ENCODE measurements at places on chromosomes 11 and 22.

DNA sequence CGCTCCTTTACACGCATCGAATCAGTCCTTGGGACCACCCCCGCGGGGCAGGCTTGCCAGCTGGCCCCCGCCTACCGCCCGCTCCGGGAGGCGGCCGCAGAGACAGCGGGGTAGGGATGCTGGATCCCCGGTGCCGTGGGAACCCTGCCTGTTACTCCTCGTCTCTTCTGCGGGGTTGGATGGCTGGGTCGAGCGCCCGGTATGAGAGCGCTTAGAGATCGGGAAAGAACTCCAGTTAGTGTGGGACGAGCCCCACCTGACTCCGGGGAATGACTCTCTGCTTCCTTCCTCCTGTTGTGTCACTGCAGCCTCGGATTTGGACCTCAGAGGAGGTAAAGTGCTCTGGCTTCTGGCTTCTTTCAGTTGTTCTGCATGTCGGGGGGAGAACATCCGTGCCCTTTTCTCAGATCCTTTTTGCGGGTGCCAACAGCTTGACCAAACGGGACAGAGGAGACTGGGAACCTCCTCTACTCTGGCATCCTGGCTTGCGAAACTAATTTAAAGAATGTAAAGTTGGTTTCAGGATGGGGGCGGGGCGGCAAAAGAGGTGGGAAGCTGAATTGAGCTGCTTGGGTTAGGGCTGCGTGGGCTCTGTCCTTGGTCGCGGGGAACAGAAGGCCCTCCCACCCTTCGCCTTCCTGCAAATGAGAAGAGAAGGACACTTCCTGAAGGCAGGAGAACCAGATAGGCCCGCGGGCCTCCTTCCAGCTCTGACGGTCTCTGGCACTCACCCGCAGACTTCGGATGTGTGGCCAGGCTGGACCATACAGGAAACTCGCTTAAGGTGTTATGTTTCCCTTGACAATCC, 938 bp downstream of the LAYN start:
- peak; percentile 15 for DNase-seq

GRCh38 chr11:2999464-2999998, 7.4 kb upstream of the NAP1L4 start:
- DNase-seq, result no peak

DNA sequence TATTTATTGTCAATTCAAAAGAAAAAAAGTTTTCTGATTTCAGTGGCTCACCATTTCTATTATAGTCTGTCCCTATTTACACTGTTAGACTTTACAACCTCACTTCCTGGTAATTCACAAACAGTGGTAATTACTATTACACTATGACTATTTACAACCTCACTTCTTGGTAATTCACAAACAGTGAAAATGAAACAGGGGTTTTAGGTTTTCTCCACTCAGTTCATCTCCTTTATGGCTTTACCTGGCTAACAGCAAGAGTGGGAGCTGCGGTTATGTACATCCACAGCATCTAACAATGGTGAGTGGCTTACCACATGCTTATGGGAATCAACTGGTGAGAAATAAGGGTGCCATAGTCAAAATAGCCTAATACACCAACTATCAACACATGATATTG, 166.4 kb downstream of the CASP12 start:
- no peak for DNase-seq

DNA sequence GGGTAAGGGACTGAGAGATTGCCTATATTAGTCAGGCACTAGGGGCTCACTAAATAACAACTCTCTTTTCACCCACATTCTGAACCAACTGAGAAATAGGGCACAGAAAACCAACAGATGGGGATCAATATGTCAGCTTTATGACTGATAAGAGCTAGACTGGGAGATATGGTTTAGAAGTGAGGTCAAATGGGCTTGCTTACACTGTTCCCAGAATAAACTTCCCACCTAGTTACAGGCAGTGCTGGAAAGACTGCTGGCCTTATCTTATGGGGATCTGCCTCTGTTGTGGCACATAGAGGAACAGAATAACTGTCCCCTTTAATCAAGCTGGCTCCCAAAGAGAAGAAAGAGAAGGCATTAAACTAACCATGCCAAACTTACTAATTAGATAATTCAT, 10.6 kb upstream of the RRAS2 start:
- DNase-seq, result no peak

DNA sequence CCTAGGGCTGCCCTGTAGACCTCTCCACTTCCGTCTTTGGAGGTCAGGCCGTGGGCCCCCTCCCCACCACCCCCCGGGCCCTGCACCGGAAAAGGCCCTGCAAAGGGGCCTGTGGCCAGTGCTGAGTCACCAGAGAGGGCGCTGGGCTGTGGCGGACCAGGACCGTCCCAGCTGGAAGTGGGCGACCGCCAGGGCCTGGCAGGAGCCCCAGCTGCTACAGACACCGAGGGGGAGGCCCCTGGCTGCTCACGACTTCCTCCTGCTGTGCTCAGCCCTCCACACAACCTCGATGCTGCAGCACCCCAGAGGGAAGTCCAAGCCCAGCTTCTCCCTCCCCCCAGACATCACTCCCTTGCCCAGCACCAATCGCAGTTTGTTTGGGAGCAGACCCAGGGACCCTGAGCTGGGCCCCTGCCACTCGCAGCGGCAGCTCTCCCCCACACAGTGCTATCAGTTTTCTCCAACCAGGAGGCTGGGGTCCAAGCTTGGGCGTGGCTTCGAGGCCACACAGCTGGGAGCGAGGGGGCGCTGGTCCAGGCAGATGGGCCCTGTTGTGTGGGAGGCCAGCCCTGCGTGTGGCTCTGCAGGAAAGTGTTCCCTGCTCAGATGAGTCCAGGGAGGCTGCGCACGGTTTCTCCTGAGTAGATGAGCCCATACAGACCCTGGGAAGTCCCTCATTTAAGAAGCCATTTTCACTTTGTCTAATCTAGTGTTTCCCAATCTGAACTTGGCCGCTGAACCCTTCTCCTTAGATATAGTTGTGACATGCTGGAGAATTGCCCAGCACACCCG, 5.6 kb upstream of the SH3BP1 start:
- DNase-seq, result peak; percentile 66

DNA sequence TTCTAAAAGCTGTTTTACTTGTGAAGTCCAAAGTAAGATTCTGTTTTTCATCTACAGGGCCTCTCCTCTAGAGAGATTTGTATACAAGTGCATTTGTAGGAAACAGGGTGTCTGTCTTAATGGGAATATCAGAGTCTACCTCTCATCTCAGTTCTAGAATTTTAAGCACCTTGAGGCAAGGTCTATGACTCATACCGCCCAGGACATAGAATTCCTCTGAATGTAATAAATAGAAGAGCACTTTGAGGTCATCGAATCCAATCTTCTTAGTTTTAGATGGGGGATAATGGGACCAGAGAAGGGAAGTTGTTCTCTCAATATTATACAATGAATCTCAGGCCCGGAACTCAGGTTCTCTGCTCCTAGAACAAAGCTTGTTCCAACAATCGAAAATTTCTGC, 101.8 kb upstream of the TIMP3 start:
- no peak for DNase-seq

DNA sequence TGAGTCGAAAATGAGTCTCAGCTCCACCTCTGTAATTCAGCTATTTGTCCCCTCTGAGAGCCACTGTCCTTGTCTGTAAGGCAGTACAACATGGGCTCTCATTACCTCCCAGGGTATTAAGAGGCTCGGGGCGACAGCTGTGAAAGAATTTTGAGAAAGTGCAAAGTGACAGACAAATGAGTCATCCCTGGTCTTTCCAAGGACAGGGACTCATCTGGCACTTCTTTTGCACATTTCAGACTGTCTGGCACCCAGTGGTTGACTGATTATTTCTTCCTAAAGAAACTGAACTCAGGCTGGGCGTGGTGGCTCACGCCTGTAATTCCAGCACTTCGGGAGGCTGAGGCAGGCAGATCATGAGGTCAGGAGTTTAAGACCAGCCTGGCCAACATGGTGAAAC, 62.1 kb upstream of the ARFGAP3 start:
- DNase-seq, result no peak

DNA sequence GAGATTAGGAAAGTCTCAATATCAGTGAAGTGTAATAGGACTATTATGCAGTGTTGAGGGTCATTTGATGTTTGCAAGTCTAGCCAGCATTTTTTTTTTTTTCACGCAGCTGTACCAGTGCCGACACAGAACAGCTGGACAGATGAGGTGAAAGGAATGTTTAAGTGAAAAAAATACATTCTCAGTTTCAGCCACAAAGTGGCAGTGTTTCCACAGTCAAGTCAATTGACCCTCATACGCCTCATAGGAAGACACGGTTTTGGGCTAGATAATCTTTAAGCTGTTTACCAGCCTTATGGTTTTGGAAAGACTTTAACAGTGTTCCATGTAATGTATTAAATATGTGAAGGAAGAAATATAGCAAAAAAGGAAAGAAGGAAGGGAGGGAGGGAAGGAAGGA, 349.9 kb upstream of the ANO3 start:
- no peak for DNase-seq

DNA sequence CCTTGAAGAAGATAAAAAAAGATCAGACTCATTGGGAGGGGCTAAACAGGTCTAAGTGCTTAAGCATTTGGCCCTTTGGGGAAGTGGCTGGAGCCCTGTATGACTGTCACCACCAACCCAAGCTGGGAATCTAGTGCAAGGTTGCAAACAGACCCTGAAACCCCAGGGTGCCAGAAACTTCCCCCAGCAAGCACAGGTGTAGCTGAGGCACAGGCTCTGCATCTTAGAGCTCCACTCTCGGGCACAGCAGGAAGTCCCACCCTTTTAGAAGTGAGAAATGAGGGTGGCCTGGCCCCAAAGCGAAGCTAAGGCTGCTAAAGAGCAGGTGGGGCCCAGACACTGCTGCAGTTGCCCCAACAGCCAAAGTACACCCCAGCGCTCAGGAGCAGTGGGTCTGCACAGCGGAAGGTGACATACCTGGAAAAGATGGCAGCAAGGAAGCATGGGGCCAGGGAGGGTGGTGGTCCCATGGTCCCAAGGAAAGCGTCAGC, 5.8 kb upstream of the KDM2A start:
- DNase-seq, result peak; percentile 56

DNA sequence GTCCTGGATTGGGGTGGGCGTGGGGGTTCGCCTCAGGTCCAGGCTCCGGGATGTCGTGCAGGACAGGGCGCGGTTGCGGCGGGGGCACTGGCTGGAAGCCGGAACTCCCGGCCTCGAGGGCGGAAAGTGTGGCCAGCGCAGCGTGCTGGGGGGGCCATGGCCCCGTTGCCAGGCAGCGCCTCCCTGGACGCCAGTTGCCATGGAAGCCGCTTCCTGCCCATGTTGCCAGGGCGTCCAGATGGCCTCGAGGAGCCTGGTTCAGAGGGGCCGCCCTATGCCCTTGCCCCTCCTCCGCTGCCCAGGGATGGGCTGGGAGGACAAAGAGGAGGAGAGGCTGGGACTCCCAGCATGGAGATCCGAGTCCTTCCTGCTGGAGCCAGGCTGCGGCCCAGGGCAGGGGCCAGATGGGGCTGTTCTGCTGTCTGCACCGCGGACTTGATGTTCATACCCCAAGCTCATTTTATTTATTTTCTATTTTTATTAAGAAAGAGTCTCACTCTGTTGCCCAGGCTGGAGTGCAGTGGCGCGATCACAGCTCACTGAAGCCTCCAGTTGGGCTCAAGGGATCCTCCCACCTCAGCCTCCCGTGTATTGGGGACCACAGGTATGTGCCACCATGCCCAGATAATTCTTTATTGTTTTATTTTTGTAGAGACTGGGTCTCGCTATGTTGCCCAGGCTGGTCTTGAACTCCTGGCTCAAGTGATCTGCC, 4.6 kb upstream of the CCDC188 start:
- DNase-seq, result peak; percentile 40

DNA sequence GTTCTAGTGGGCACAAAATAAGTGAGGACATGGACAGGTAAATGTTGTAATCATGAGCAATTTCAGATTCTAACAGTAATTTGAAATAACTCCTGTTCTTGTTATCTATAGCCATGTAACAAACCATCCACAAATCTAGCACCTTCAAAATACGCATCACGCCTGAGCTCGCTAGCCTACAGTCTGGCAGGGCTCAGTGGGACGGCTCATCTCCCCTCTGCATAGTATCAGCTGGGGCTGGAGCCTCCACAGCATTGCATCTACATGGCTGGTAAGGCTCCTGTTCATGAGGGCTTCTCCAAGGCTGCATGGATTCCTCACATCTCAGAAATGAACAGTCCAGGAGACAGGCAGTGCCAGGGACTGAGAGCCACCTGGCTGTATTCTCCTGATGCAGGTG, 112.6 kb downstream of the KCNQ1 start:
- no peak for DNase-seq

- DNase-seq, result peak; percentile 92
These were observed at the start of gene ENDOD1 for GRCh38 chr11:95089620-95090542. ENDOD1 (plus strand) TSS chr11:95089846; CDS start chr11:95089928, 82 bp downstream.

DNA sequence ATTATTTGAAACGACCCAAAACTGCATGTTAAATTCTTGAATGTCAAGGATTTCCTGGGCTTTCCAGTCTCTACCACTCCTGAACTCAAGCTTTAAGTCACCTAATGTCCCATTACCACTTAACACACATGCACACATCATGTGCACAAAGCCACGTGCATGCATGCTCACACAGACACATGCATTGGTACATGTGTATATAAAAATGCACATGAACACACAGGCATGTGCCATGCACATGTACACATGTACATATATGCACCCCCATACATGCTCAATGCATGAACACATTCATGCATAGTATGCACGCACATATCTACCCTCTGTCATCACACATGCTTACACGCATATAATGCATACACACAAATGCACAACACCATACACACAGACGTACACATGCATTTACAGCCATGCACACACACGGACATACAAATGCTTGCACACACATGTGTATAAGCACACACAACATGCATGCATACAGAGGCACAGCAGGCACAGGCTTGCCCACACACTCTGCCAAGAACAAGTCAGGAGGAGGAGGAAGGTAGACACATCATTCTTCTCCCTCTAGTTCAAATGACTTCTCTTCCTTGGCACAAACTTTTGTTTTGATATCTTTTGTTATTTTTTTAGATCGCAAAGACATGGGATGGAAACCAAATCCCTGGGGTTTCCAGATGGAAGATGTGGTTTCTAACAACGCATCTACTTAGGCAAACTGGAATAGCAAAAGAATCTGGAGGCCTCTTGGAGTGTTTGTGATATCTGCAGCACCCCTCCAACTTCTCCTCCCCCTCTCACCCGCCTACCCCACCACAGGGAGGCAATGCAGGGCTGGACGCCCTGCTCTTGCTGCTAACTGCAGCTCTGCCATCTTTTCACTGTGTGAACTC, 24.6 kb downstream of the RASD2 start:
- DNase-seq, result no peak

GRCh38 chr11:35009944-35010342, 93.5 kb downstream of the PDHX start:
- no peak for DNase-seq

GRCh38 chr22:47367107-47367690, 604.7 kb downstream of the TBC1D22A start:
- no peak for DNase-seq

DNA sequence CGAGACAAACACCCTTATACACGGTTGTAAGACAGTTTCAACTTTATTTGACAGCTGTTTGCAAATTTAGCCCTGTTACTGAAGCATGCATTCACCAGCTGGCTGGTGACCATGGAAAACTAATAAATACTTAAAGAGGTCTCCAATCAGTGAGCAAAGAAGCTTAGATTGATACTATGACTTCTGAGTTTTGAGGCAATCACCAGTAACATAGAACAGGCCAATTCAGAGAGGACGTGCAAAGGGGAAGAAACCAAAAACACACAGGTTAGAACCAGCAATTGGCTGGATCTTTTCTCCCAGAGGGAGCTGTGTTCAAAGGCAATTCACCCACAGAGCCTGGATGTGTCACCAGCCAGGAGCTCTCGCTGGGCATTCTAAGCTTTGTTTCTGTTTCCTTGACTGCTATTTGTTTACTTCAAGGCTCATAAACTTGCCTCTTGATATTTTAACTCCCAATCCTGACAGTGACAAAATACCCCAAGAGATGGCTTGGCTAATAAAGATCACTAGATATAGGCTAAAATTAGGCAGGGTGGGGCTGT, 113.6 kb upstream of the MTMR2 start:
- DNase-seq, result no peak

- no peak for DNase-seq
These were observed 2.5 kb downstream of the SCO2 start for GRCh38 chr22:50522806-50523438.
